LoVo (cell line): ENCODE measurements at places on chromosomes 7 and 10.

- DNase-seq: peak; percentile 68
Measured at GRCh38 chr7:106166651-106167342, 54.7 kb upstream of the SYPL1 start.

DNA sequence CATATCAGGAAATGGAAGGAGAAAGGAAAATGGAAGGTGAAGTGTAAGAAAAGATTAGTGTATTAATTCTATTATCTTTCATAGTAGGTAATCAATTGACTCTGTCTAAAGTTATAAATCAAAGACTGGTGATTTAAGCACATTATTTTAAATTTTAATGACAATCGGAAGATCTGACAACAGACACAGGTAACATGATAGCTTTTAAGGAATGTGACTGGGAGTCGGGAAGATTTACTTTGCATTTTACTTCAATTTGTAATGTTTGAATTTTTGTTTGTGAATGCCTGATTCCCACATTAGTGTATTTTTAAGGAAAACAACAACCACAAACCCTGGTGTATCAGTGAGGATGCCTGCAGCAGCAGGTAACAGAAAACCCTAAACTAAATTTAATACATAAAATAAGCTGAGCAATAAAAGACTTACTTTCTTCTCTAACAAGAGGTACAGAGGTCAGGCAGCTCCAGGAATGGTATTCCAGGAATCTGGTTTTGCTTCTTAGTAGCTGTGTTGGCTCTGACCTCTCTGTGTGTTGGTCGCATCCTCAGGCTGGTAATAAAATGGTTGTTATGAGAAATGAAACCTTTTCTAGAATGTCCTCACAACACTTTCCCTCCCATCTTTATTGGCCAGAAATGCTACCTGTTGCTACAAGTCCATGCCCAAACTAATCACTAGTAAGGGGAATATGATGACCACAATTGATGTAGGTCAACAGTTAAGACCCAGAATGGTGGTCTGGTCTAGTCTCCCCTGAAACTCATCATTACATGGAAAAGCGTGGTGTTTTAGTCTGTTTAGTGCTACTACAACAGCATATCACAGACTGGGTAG, 12.2 kb downstream of the DNAJB9 start:
- DNase-seq: peak; percentile 63

DNA sequence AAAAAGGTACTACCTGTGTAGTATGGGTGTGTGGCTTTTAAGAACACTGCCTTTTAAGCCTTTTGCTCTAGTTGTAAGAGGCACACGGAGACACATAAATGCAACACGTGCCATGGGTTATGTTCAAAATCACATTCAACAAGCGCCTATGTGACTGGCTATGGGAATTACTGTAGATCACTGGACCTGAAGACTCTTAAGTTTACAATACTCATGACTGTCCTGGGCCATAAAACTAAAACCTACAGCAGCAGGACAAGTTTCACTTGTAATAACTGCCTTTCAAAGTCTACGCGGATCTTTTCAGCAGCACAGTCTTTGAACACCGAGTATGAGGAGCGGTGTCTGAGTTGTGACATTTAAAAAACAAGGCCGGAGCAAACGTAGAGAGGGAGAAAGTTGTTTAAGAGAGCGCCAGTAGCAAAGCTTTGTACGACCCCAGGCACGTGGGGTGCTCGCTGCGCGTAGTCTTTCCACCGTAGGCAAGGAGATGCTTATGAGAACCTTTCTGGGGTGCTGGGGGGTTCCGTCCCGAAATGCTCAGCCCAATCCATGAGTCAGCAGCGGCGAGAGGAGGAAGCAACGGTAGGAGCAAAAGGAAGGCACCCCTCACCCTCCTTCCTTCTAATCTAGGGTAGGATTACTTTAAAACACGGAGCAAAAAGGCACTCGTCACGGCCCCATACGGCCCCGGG, 662 bp downstream of the DNAJC2 start:
- DNase-seq: peak; percentile 35

GRCh38 chr10:105291571-105291970, 650.5 kb downstream of the SORCS3 start:
- DNase-seq: no peak

DNA sequence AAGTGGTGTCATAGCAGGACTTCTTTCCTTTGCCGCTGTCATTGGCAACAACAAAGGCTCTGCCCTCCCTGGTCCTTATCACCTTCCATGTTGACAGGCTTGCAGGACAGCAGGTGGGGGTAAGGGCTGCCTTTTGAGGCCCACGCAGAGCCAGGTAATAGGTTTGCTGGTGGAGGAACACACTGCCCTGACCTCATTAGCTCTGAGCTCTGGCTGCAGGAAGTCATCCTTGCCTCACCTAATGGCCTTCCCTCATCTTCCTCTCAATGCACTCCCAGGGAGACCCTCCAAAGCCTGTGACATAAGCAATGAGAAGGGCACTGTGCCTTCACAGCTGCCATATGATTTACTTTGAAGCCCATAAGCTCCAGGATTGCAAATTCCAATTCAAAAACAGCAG, 1205.2 kb upstream of the AUTS2 start:
- DNase-seq: no peak

GRCh38 chr10:50622706-50623662, 772 bp downstream of the SGMS1 start:
- peak; percentile 26 for DNase-seq

DNA sequence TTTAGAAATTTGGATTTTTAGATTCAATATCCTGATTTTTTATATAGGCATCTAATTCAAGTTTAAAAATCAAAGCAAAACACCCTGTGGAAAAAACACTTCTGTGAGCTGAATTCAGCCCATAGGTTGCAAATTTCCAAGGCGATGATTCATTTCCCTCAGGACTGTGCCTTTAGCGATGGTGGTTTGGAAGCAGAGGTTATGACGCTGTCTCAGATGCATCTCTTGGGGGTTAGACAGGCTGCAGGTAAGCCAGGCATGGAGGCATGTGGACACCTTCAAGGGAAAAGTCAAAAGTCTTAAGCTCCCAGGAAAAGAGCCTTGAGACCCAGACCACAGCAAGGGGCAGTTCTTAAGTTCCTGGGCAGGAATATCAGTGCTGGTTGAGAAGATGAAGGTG, 9.5 kb upstream of the FRA10AC1 start:
- DNase-seq: no peak

DNA sequence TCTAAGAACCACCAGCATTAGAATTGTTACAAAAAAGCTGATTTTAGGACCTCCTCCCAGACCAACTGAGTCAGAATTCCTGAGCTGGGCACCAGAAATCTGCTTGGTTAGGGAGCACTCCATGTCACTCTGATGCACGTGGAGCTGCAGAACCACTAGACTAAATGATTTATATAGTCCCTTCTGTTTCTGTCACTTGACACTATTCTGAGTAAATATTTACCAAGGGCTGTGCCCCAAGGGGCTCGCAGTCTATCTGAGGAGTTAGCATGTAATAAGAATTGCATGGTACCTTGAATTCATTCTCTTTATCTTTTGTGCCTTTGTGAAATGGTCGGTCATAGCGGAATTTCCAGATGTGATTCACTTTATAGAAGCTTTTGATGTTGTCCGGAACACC, 196.0 kb upstream of the IMMP2L start:
- DNase-seq: no peak
